ENCODE measurements at places on chromosomes 2 and 18. TPM values are rescaled to one million over a fixed set of nuclear protein-coding genes. Genes with fewer than 3 reads are reported as not detected.

EGR4 gene
- 0.06 TPM for total RNA-seq

RESP18 gene
- not detected for total RNA-seq

ABHD1 gene
- 0.27 TPM for total RNA-seq

NT5C1B gene
- total RNA-seq: not detected

SGPP2 gene
- total RNA-seq: 24.6 TPM

SLC19A3 gene
- total RNA-seq: 0.04 TPM

DNAH6 gene
- 0.18 TPM for total RNA-seq

ELAC1 gene
- total RNA-seq: 5.6 TPM

OTX1 gene
- 0.14 TPM for total RNA-seq

SERPINB11 gene
- not detected for total RNA-seq

ORC2 gene
- total RNA-seq: 8.5 TPM

LCT gene
- not detected for total RNA-seq

TMEM163 gene
- 45.8 TPM for total RNA-seq

ASB18 gene
- total RNA-seq: not detected

TNFRSF11A gene
- 0.56 TPM for total RNA-seq

PARD3B gene
- 8.5 TPM for total RNA-seq

SPR gene
- 16.3 TPM for total RNA-seq

AOX1 gene
- not detected for total RNA-seq

LYPD6B gene
- 3.9 TPM for total RNA-seq

PLA2R1 gene
- total RNA-seq: 0.09 TPM

C18orf63 gene
- total RNA-seq: not detected

CRYGA gene
- total RNA-seq: not detected

ALPI gene
- not detected for total RNA-seq

RAB17 gene
- 4.7 TPM for total RNA-seq

ADRA2B gene
- 61.8 TPM for total RNA-seq

MYO3B gene
- total RNA-seq: not detected

CYP26B1 gene
- total RNA-seq: 3.1 TPM

ARHGEF4 gene
- total RNA-seq: 82.2 TPM

EHBP1 gene
- 30.8 TPM for total RNA-seq

MAL gene
- total RNA-seq: 0.49 TPM

CFC1 gene
- total RNA-seq: 48.4 TPM

SCN9A gene
- 1.4 TPM for total RNA-seq

PDE1A gene
- 0.32 TPM for total RNA-seq

CCDC178 gene
- total RNA-seq: not detected

GAREM2 gene
- 1.2 TPM for total RNA-seq

IL1RL1 gene
- total RNA-seq: not detected

SUCLG1 gene
- total RNA-seq: 90.8 TPM

KLHL29 gene
- 11.0 TPM for total RNA-seq

TMEM150A gene
- total RNA-seq: 18.9 TPM

SKOR2 gene
- not detected for total RNA-seq

AGAP1 gene
- 38.2 TPM for total RNA-seq
